Activated gamma-delta T cell (primary cell): ENCODE measurements at places on chromosomes 1 and 21.

GRCh38 chr1:86858524-86859261 lies 55.2 kb downstream of the SELENOF start:
- DNase-seq: no peak

GRCh38 chr21:45992301-45993209 lies 11.0 kb downstream of the COL6A1 start:
- no peak for DNase-seq

- no peak for DNase-seq
Observed at GRCh38 chr1:210915890-210916507, 217.9 kb downstream of the KCNH1 start.

- DNase-seq: no peak
Observed at GRCh38 chr1:107695341-107695740, 269.6 kb downstream of the VAV3 start.

DNA sequence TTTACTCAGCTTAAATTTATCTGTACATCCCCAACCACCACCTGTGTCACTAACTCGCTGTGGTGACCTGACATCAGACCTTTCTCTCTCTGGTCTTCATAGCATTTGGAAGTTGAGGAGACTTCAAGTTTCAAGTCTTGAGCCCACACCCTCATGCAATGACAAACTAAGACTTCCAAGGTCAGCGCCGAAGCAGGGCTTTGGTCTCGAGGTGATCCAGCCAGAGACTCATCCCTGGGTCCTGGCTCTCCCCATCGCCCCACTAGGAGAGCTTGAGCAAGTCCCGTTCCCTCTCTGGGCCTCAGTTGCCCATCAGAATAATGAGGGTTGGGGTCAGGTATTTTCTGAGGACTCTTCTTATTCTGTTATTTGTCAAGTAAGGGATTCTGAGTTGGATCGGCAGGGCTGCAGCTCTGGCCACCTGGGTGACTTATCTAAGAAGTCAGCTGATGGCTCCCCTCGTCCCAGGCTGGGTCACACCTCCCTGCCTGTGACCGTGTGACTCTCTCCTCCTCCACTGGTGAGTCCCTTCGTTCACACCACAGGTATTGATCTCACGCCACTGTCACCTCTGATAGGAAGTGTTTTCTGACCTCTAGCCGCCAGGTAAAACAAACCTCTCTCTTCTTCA lies 143.7 kb upstream of the RUNX3 start:
- no peak for DNase-seq

- no peak for DNase-seq
Observed at GRCh38 chr1:210250665-210250997, 18.0 kb downstream of the SERTAD4 start.

GRCh38 chr1:172180501-172181285 lies 239.8 kb upstream of the C1orf105 start:
- no peak for DNase-seq

- no peak for DNase-seq
Observed at GRCh38 chr1:51512606-51513005, 6.5 kb downstream of the EPS15 start.

DNA sequence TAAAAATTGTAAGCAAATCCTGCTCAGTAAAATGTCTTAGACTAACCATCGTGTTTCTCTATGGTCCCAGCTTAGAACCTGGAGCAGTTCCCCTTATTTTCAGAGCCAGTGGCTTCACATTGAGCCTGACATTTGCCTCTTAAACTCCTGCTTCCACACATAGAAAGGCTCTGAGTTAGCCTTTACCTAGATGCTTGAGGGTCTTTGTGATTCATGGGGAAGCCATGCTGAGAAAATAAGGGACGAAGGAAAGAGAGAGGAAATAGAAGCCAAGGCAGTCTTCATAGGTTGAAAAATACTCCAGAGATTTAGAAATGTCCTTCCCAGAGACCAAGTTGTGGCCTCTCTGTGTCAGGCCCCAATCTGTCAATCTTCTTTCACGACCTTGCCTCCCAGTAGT lies 16.1 kb upstream of the RBBP5 start:
- no peak for DNase-seq

- peak; percentile 81 for DNase-seq
Observed at GRCh38 chr1:184386312-184387068, at the start of gene C1orf21. Gene C1orf21, plus strand, starts transcription at chr1:184387029. Its CDS starts 90,481 bp downstream, at chr1:184477510.

DNA sequence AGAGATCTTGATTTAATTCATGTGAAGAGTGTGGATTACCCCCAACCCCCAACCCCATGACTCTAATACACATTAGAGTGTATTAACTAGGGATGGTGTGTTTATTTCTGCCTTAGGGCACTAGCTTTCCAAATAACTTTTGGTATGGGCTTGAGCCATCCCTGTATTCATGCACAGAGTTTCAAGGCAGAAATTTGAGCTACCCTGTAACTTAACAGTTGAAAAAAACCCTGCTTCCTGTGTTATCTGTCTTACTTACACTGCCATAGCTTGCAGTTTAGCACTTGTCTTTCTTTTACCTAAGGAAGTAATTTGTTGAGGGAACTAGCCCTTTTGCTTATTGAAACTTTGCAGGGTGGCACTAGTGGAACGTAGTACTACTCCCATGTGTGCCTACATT lies 6.3 kb downstream of the SRSF11 start:
- no peak for DNase-seq

GRCh38 chr1:169305356-169305755 lies 62.2 kb downstream of the NME7 start:
- no peak for DNase-seq

- DNase-seq: no peak
Observed at GRCh38 chr21:34933609-34934335, 115.3 kb downstream of the RUNX1 start.

GRCh38 chr1:229136822-229137221 lies 134.1 kb upstream of the RAB4A start:
- DNase-seq: no peak

GRCh38 chr1:78587211-78587610 lies 33.0 kb upstream of the IFI44L start:
- no peak for DNase-seq

DNA sequence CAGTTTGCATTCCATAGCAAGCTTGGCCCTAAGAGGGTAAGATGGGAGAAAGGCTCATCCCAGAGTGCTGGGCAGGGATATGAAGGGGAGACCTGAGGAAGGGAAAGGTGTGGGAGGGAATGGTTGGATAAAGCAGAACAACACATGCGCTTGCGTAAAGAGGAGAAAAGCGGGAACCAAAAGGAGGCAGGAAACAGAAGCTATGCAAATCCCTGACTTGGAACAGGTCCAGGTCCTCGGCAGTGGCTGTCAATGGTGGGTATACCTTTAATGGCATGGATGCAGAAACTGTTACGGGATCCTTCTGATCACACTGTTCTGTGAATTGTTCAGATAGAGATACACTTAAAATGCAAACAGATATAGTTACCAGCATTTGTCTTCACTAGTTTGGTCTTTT lies 455.6 kb downstream of the SIPA1L2 start:
- DNase-seq: no peak

- DNase-seq: no peak
Observed at GRCh38 chr21:33433425-33434114, 30.4 kb downstream of the IFNGR2 start.

DNA sequence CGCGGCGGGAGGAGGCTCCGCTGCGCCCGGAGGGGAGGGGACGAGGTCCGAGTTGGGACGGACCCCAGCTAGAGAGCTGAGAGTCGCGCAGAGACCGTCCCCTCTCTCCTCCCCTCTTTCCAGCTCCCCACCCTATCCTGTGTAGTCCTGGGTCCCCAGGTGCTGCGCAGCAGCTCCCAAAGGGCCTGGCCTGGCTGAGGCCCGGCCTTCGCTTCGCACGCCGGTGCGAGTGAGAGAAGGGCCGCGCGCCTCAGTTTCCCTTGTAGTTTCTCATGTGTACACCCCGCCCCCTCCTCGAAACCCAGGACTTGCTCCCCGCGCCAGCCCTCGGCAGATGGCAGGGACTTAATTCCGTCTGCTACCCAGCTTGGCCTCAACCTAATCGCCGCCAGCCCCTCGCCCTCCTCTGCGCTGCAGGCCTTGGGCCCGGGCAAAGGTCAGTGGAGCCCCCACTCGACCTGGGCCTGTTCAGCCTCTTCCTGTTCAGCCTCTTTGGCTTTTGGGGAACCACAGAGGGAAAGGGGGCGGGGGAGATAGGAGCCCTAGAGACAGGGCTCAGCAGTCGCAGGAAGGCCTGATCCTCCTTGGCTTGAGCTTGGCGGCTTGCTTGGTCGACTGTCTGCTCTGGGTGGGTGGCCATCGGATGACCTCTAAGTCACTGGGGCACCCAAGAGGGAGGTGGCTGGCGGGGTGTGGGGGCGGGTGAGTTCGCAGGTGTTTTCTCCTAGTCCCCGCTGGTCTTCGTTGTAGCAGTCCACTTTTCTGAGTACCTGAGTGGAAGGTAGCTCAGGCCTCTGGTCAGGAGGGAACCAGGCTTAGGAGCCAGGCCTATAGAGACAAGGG lies 1.0 kb downstream of the ZNF687 start:
- no peak for DNase-seq

GRCh38 chr21:8994640-8995511 lies 1526.5 kb upstream of the TPTE start:
- no peak for DNase-seq

GRCh38 chr1:172019976-172020375 lies 178.7 kb downstream of the DNM3 start:
- DNase-seq: no peak

- DNase-seq: no peak
Observed at GRCh38 chr1:43272161-43272560, 2.4 kb downstream of the TMEM125 start.

- DNase-seq: no peak
Observed at GRCh38 chr1:60978421-60979357, 103.7 kb upstream of the NFIA start.

- DNase-seq: no peak
Observed at GRCh38 chr1:61244114-61244513, 161.8 kb downstream of the NFIA start.

- DNase-seq: no peak
Observed at GRCh38 chr1:230771773-230772354, 24.7 kb downstream of the CAPN9 start.

GRCh38 chr1:220776254-220776653 lies 10.5 kb upstream of the MTARC1 start:
- no peak for DNase-seq

DNA sequence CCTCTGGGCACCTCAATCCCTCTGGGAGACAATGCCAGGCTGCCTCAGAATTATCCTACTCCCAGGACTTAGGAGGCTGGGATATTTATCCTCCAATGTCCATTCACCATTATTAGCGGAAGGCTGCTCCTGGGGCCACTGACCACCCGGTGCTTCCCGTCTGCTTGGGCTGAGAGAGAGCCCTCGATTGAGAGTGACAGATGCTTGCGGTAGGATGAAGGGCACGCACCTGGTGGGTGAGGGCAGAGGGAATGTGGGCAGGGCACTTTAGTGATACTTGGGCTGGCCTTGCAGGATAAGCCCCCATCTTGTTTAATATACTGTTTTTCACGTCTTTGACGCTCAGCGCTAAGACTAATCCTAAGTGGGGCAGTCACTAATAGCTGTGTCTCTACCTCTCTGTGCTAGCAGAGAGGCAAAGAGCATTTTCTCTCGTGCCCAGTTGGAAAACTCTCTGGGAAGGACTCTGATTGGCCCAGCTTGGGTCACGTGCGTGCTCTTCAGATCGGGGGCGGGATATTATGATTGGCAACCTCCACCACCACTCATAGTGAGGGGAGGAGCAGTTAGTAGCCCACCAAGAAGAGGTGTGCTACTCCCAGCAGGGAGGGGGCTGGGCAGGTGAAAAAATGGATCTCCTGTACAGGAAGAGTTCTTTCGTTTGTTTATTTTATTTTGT lies 10.6 kb upstream of the PARS2 start:
- no peak for DNase-seq

- no peak for DNase-seq
Observed at GRCh38 chr1:202249846-202250245, 56.2 kb downstream of the LGR6 start.

DNA sequence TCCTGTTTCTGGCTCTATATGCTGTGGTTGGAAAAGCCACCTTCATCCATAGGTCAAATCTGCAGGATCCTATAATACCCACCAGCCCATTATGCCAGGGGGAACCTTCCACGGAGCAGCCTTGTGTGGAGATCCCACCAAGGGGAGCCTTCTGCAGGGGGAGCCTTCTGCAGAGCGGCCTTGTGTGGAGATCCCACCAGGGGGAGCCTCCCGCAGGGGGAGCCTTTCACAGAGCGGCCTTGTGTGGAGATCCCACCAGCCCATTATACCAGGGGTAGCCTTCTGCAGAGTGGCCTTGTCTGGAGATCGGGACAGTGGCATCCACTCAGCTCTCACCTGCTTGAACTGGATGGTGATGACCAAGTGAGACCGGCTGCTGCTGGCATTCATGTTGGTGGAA lies 85.3 kb downstream of the SCCPDH start:
- no peak for DNase-seq

GRCh38 chr21:45541221-45542039 lies 810 bp downstream of the SLC19A1 start:
- DNase-seq: peak; percentile 65
